ENCODE measurements at places on chromosomes 5 and 9.
A peak's percentile ranks its signal among the peaks of the same experiment; 100 is the strongest.

DNA sequence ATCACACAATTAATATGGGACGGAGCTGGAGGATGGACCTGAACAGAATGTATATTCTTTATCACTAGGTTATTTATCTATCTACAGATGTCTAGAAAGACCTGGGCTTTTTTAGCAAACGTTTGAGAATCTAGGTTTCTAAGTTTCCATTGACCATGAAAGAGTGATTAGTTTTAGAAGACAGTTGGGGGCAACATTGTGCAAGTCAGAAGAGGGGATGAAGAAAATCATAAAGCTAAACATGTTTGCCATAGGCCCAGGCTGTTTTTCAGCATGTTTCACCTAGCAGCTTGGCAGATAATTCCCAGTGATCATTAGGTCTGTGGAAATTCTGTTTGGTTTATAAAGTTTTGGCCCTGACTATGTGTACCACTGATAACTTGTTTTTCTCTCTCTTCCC is 44.1 kb upstream of the CDKN2B start:
- no peak for DNase-seq

DNA sequence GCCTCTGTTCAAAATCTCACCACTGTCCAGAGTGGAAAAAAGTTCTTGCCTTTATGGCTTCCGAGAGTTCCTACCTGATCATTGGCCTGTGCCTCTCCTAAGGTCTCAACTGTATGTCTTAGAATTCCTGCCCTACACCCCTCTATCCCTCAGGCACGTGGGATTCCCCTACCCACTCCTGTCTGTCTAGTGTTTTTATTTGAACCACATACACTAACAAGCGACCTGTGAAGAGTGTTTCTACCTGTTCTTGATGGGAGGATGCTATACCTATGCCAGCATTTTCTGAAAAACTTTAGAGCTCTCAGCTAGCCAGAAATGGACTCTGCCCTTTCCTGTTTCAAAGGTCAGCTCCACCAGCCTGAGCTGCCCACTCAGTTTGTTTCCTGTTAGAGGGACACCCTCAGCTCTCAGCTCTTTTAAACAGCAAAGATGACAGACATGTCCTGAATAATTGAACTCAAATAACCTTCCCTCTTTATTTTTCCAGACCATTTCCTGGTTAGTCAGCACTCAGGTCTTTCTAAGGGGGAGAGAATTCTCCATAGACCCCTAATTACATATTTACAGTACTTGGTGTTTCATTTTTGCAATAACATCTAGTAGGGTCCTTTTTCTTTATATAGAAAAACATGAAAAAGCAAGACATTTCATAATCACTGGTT is 214.8 kb downstream of the AOPEP start:
- DNase-seq: no peak

- no peak for DNase-seq
Measured at GRCh38 chr5:67268231-67269021, 71.8 kb upstream of the CD180 start.

DNA sequence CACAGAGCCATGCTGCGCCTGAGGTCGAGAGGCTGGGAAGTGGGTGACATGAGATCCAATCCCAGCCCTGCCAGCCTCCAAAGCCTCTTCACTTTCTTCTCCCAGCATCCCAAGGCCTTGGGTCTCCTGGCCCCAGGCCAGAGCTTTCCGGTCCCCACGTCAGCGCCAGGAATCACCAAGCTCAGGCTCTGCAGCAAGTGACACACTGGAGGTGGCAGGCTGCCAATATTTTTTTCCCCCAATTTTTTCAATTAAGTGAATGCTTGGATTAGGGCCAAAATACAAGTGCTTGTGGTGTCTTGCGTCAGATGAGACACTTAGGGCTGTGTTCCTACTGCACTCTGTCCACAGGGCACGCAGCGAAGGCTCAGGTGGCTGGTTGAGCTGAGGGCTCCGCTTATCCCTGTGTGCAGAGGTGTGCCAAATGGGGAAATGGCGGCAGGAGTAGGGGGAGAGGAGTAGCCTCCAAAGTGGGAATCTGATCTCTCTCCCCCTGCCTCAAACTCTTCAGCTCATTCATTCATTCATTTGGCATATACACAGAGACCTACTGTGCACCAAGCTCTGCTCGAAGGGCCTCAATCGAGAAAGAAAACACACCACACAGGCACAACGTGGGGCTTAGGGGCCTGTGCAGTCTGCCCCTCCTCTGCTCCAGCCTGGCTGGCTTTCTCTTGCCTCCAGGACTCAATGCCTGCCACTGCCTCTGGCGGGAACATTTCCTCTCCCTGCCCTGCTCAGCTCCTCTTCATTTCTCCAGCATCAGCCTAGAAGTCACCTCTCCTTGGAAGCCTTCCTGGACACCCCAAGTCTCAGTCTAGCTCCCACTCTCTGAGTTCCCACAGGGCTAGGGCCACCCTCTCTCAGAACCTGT is 16.6 kb downstream of the SH3PXD2B start:
- DNase-seq: peak; percentile 6

DNA sequence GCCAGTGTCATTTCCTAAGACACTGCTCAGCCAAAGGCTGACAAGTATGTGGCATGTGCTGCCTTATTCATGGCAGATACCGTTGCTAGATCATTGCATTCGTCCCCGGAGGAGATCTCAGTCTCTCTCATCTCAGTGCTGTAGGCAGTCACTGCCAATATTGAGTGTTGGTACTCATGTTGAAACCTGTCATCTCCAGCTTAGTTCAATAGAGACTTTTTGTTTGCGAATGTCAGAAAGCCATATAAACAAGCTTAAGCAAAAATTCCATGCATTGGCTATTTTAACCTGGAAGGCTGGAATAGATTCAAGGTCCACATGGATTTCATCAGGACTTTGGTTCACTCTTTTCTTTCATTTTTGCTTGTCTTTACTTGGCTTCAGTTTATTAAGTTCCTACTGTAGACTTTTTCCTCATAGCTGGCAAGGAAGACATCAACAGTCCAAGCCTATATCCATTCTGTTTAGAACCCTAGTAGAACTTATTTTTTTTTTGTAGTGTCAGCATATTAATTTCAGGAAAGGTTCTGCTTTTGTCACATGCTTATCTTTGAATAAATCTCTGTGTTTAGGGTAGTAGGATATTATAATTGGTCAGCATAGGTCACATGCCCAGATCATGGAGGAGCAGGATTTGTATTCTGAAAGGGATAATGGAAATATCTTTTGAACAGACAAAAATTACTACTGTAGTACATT is 66.8 kb downstream of the FCHO2 start:
- DNase-seq: no peak

- no peak for DNase-seq
Measured at GRCh38 chr5:1728846-1729245, 70.8 kb downstream of the MRPL36 start.

- no peak for DNase-seq
Measured at GRCh38 chr5:30880514-30880913, 313.0 kb upstream of the CDH6 start.

DNA sequence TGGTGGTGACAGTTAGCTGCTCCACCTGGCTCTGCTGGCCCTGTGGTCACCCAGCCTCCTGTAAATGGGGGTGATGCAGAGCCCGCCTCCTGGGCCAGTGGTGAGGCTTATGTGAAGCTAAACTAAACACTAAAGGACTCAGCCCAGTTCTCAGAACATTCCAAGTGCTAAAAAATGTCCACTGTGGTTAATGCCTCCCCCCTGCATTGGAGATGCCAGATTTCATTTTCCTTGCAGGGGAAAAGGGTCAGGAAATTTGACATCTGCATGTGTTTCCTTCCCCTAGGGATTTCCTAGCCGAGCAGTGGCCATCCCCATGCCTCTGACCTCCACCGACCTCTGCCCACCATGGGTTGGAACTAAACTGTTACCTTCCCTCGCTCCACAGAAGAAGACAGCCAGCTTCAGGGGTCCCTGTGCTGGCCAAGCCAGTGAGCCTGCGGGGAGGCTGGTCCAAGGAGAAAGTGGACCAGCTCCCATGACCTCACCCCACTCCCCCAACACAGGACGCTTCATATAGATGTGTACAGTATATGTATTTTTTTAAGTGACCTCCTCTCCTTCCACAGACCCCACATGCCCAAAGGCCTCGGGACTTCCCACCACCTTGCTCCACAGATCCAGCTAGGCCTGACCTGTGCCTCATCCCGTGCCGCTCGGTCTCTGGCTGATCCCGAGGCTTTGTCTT is 13.0 kb downstream of the CD74 start:
- no peak for DNase-seq

- DNase-seq: no peak
Measured at GRCh38 chr9:112145886-112146285, 29.2 kb downstream of the SUSD1 start.

DNA sequence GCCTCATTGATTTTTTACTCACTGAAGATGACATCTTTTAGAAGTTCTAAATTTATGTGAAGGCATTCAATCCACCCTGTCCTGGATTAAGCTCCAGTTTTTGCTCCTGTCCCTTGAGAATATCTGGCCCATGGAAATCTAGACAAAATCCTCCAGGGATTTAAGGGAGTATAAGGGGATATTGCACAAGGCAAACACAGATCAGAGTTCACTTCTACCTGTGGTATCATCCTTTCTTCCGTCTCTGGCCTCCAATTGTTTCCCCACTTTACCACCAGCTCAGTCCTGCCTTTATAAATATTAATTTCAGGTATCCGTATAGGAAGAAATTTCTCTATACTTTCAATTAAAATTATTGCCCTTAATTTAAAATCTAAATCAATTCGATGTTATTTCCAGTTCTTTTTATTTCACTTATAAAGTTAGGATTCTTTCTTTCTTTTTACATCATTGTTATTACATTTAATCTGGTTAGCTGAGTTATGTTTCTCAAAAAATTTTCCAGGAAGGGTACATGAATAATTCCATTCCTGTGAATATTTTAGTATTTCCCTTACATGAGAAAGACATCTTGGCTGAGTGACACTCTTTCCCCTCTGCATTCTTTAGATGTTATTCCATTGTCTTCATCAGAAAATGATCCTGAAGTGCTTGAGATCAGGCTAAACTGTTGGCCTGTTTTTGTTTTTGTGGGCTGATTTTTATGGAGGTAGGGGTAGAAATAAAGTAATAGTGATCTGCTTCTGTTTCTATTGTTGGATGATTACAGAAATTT is 194.3 kb upstream of the MAP3K1 start:
- DNase-seq: no peak

DNA sequence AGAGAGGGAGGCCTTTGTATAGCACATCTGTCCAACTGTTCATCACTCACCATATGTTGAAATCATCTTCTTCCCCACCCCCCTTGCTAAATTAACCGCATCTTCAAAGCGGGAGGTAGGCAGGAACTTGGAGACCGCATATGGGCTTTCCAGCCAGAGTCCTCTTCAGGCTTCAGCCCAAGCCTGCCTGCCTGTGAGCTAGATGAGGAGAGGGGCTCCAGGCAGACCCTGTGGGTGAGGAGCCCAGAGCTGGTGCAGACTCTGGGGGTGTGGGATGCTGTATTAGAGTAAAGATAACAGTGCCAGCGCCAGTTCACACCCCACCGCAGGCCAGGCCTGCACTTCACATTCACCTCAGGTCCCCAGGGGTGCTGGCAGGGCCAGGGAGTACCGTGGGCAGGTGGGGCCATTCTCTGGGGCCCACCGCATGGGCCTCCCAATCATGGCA is 16.2 kb downstream of the PRRC2B start:
- DNase-seq: no peak

- no peak for DNase-seq
Measured at GRCh38 chr5:166346726-166347374, 1944.6 kb upstream of the WWC1 start.

- DNase-seq: no peak
Measured at GRCh38 chr5:1061916-1062315, 49.9 kb downstream of the SLC12A7 start.

DNA sequence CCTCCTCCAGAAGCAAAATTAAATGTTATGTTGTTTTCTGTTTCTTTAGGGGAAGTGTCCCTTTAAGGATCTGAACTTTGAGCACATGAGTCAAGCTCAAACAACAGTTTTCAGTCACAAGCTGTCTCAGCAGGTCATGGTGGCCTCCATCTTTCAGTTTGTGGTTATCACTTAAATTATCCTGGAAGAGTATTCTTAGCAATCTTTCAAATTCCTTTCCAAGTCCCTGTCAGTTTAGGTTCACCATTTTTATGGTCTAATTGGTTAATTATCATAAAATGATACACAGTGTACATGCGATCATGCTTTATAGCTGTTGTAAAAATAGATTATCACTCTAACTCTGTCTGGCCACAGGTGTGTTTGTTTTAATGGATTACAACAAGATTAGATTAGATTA is 43.1 kb upstream of the SELENOP start:
- DNase-seq: no peak

GRCh38 chr5:60651872-60652620 is 47.9 kb downstream of the DEPDC1B start:
- no peak for DNase-seq

DNA sequence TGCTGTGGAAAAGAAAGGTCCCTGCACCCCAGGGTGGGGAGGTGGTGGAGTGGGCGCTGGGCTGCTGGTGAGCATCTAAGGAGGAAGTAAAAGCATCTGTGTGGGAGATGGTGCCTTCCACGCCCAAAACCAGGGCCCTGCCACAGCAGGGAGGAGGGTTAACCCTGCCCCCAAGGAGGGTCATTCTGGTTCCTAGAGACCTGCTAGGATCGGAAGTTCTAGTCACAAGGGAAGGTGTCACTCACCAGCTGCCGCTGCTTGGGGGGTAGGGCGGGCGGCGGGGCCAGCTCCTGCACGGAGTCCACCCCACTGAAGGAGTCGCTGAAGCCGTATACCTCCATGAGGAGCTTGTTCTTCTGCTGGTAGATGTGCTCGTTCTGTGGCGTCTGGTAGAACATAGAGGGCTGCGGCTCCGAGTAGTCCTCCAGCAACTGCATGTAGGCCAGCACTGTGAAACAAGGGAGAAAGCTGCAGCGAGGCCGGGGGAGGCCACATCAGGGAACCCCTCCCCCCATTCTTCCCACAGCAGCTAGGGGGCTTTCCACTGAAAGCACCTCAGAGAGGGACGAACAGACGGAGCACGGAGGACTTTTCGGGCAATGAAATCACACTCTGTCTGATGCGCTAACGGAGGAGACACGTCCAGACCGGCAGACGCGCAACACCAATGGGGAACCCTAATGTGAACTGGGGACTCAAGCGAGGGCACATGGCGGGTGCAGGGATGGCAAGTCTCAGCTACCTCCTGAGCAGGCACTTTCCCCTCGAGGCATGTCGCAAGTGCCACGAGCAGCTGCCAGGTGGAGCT is 76.4 kb downstream of the PRRT1B start:
- no peak for DNase-seq

- DNase-seq: no peak
Measured at GRCh38 chr9:133423216-133423615, 1.0 kb downstream of the ADAMTS13 start.

GRCh38 chr9:137273611-137274320 is 3.8 kb upstream of the TOR4A start:
- DNase-seq: no peak

- DNase-seq: no peak
Measured at GRCh38 chr9:136666372-136667213, 3.9 kb downstream of the EGFL7 start.

GRCh38 chr9:106420511-106420944 is 442.4 kb upstream of the ZNF462 start:
- DNase-seq: no peak

DNA sequence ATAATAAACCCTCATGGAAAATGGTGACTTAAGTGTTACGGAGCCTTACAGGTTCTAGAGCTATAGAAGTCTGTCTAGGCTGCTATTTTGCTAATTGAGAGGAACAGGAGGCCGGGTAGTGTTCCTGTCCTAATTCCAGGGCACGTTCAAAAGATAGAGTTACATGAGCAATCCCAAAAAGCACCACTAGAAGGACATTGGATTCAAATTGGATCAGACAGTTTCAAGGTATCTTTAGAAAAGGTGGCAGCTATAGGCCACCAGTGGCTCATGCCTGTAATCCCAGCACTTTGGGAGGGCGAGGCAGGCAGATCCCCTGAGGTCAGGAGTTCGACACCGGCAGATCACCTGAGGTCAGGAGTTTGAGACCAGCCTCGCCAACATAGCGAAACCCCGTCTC is 458.8 kb downstream of the TMEM232 start:
- DNase-seq: no peak

Measured in hematopoietic multipotent progenitor cell treated with erythropoietin and hydrocortisone succinate and interleukin-3 and kit ligand, for 17 days (in vitro differentiated cells).